ENCODE measurements at places on chromosomes 4 and X.
A peak's percentile ranks its signal among the peaks of the same experiment; 100 is the strongest.

- no peak for ATAC-seq
Observed at GRCh38 chr4:174340714-174341113, 57.0 kb downstream of the CEP44 start.

GRCh38 chrX:150525061-150525919 lies 43.1 kb upstream of the MTM1 start:
- no peak for ATAC-seq

DNA sequence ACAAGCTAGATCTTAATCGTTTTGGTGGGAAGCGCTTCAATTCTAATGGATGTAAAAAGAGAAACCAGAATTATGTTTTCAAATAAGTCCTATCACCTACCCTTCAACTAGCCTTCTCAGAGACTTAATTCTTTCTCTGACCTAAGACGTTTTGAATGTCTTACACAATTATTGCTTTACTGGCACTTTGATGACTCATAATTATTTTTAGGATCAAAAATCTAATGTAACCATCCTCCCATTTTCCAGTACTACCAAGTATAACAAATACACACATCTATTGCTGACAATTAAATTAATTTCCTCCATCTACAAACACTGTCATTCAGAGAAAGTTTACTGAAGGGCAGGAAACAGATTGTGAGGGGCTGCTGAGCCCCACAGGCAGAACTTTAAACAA lies 108.6 kb downstream of the PPP3CA start:
- no peak for ATAC-seq

- ATAC-seq: no peak
Observed at GRCh38 chr4:9811806-9812205, 30.4 kb downstream of the DRD5 start.

GRCh38 chrX:4825550-4825949 lies 1112.1 kb upstream of the PRKX start:
- ATAC-seq: no peak

DNA sequence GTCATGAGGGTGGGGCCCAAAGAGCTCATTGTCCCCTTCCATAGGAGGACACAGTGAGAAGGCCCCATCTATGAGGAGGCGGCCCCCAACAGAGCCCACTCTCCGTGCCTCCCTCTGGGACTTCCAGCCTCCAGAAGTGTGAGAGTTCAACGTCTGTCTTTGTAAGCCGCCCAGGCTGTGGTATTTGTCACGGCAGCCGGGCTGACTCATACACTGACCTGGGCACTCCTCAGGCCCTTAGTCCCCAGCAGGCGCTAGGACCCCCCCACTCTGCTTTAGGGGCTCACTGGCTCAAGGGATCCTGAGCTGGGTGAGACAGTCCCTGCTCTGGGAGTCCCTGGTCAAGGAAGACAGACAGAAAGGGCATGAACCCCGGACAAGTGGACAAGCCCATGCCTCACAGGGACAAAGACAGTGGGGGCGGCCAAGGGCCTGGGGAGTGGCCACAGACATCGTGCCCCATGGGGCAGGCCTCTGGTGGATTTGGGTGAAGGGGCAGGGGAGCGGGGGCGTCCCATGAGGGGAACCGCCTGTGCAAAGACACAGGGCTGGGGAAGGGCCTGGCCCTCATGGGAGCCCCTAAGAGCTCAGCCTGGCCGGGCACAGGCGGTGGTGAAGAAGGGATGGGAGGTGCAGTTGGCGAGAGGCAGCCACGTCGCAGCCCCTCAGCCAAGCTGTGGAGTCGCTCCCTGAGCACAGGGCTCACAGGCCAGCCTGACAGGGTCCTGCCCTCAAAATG lies 21.5 kb downstream of the ABLIM2 start:
- no peak for ATAC-seq

DNA sequence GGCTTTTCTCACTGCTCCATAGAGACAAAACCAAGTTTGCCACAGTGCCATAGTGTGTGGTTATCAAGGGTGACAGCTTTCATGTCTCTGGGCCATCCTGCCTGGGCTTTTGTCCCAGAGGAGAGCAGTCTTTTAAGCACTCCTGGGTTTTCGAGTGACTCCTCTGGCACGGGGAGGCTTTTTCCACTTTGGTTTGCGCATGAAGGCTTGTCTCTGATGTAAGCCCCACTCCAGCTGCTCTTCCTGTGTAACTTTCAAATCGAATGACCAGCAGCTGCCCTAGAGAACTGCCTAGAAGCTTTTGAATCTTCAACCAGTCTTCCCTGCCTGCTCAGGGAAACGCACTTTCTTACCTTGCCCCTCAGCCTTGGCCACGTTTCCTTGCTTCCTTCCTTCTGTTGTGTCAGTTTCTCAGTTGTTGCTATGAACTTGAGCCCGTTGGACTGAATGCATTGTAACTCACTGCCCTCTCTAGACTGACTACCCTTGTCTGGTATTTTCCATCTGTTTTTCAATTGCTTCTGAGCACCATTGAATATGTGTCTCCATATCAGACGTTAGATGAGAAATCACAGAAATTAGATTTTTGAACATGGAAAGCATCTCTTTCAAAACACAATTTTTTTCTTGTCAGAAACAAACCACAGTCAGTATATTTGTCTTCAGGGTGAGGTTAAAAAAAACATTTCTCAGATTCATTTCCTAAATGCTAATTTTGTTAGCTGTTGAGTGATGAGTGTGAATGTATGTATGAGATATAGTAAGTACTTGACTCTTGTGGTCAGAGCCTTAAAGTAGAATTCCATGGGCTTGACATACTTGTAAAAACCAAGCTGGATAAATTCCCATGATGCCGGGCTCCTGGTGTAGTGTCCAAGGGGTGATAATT lies 45.3 kb downstream of the SLC9A6 start:
- ATAC-seq: peak; percentile 84

DNA sequence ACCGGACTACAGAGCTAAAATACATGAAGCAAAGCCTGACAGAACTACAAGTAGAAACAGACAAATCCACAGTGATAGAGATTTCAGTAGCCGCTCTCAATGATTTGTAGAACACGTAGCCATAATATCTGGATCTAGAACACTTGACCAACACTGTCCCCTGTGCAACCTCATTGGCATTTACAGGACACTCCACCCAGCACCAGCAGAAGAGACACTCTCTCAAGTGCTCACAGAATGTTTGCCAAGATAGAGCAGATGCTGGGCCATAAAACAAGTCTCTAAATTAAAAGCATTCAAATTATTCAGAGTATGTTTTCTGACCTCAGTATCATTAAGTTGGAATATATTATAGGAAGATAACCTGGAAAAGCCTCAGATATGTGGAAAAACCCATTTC lies 21.7 kb downstream of the HTT start:
- no peak for ATAC-seq

GRCh38 chr4:137661693-137662092 lies 129.4 kb upstream of the PCDH18 start:
- ATAC-seq: no peak

DNA sequence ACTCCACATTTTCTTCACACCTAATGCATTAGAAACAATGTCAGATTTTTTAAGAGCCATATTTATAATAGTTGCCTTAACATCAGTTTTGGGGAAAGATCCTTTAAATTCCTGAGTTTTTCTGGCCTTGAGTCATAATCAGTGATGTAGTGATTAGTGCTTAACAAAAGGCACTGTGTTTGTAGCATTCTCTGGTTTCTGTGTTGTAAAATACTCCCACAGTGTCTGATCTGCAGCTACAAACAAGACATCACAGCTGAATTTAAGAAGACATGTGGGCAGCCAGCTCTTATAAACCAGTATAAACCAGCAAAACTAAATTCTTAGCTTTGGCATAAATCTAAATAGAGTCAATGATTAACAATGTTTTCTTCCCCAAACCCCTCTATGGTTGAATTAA lies 233.8 kb downstream of the FSTL5 start:
- no peak for ATAC-seq

DNA sequence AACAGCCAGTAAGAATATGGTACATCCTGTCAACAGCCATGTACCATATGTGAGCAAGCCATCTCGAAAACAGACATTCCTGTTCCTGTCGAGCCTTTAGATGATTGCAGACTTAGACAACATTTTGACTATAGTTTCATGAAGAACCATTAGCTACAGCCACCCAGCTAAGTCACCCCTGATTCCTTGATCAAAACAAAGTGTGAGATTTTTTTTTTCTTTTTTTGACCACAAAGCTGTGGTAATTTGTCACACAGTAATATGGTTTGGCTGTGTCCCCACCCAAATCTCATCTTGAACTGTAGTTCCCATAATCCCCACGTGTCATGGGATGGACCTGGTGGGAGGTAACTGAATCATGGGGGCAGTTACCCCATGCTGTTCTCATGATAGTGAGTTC lies 15.2 kb upstream of the HADH start:
- ATAC-seq: no peak

DNA sequence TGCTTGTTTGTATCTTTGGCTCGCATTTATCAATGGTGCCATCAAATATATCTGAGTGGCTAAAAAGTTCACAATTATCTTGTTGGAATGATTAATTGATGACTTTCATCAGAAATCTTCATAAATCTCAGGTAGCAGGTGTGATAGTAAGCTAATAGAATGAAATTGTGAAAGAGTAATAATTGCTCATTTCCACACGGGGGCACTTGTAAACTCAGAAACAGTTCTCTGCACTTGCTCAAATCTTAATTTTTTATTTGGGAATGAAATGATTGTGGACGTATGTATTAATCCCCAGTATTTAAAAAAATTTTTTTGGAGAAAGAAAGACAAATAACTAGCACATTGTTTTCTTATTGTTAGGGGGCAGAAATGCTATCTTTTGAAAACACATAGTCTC lies 132.8 kb downstream of the DTHD1 start:
- ATAC-seq: no peak

Data from motor neuron (in vitro differentiated cells).